ENCODE measurements at places on chromosomes 4 and X.

GRCh38 chr4:157204634-157205244 is 15.8 kb upstream of the GRIA2 start:
- DNase-seq, result peak; percentile 10

GRCh38 chr4:155529272-155529671 is 137.4 kb upstream of the GUCY1A1 start:
- DNase-seq, result no peak

DNA sequence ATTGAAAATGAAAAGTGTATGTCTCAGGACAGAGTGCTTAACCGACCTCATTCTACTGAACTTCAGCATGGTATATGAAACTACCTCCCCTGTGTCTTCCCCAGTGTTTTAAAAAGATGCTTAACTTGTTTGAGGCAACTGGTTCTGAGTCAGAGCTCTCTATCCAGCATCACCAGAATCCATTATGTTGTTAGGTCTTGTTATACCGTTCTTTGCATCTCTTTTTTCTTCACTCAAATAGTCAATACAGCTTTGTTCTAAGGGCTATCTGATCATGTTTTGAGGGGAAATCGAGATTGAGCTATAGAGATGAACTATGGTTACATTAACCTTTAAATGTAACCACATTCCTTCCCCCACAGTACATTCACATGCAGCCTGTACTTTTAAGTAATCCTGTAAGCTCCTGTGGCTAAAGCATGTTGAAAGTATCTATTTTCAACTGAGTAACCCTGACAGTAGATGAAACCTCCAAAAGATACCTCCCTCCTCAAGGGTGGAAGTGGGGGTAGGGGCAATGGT is 514.4 kb downstream of the RPA4 start:
- no peak for DNase-seq

DNA sequence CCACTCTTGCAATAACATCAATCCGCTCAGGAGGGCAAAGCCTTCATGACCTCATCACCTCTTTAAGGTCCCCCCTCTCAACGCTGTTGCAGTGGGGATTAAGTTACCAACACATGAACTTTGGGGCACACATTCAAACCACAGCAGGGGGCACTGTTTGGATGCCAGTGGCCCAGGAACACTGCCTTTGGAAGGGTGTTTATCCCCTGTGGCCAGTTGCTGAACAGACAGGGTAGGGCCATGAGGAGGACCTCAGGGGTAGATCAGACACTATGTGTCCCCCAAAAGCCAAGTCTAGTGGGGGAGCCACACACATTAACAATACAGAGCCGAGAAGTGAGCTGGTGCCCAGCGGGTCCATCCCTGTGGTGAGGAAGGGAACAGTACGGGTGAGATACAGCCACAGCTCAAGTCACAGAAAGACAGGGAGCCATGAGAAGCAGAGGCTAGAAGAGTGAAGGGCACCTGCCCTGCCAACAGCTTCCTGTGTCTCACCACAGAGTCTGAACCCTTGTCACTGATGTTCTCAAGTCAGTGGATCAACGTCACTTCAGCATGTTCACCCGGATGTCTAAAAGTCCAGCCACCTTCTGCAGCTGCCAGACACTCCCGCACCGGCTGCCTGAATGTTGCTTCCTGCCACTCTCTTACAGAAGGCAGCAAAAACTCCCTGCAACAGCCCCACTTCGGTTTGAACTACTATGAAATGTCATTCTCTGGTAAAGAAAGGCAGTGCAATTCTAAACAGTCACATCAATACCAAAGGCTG is 19.9 kb upstream of the MXD4 start:
- DNase-seq, result no peak

- peak; percentile 7 for DNase-seq
Measured at GRCh38 chr4:160143574-160143973, 1040.7 kb downstream of the RAPGEF2 start.

GRCh38 chrX:82658492-82658891 is 849.6 kb upstream of the POU3F4 start:
- DNase-seq, result peak; percentile 65

DNA sequence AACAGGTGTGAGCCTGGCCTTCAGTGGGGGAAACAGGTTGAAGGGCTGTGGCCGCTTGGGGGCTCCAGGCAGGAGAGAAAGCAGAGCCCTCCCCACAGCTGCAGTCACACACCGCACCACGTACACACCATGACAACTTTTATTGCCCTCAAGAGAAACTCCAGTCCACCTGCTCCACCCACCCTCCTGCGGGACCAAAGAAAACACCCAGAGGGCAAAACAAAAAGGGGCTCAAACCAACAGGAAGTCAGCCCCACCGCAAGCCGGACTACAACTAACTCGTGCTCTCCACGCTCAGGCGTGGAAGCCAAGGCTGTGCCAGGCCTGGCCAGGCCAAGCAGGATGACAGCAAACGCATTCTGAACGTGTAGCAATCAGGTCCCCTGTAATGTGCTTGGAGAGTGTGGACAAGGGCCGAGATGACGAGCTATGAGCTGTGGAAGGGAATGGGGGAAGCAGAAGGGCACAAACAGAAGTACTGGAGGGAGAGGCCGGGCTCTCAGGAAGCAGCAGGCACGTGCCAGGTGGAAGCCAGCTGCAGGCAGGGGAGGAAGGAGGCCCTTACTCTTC is 12.7 kb downstream of the SLC6A8 start:
- DNase-seq, result no peak

DNA sequence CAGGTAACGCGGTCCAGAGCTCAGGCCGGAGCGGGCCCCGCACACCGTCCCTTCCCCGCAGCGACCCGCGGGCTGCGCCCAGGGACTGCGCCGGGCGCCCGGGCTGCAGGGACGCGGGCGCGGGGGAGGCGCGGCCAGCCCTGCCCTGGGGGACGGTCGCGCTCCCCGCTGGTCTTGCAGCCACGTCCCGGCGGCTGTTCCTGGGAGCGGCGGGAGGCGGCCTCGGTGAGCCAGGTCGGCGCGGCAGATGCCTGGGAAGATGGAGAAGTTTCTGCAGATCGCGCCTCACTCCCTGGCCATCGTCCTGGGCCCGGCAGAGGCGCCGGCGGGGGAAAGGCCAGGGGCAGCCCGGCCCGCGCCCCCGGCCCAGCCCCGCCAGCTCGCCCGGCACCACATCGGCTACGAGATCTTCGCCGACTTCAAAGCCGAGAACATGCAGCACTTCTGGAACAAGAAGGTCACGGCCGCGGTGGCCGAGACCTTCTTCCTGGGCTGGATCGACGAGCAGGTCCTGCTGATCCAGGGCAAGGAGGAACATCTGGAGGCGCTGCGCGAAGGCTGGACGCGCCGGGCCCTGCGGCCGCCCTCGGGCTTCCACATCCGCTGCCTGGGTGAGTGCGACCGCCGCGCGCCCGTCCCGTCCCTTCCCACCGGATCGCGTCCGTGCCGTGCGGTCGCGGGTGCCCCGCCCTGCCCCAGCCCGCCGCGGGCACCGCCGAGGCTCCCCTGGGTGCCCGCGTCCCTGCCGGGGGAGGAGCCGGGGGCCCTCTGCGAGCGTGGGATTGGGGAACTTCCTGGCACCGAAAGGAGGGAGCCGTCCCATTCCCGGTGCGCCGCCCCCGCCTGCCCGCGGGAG is 107.4 kb upstream of the STOX2 start:
- peak; percentile 20 for DNase-seq

- no peak for DNase-seq
Measured at GRCh38 chr4:124635331-124635730, 77.2 kb downstream of the ANKRD50 start.

GRCh38 chrX:53190363-53190960 is 34.5 kb downstream of the KDM5C start:
- DNase-seq, result peak; percentile 13

GRCh38 chr4:86928400-86929255 is 6.2 kb upstream of the AFF1 start:
- DNase-seq, result no peak

- DNase-seq, result no peak
Measured at GRCh38 chrX:71872542-71873458, 37.8 kb upstream of the NHSL2 start.

DNA sequence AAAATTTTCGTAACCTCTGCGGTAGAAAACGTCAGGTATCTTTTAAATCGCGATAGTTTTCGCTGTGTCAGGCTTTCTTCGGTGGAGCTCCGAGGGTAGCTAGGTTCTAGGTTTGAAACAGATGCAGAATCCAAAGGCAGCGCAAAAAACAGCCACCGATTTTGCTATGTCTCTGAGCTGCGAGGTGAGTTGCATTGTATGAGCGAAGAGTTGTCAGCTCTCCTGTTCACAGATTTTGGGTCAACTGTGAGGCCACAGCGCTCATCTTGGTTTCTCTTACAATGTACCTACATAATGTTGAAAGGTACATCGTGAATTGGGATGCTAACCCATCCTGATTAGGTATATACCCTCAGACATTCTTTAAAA is 486 bp downstream of the CLCN3 start:
- peak; percentile 40 for DNase-seq

- DNase-seq, result no peak
Measured at GRCh38 chr4:138051157-138051556, 191.0 kb downstream of the SLC7A11 start.

- DNase-seq, result no peak
Measured at GRCh38 chr4:159545556-159545955, 442.7 kb downstream of the RAPGEF2 start.

- DNase-seq, result no peak
Measured at GRCh38 chrX:109378281-109378680, 103.6 kb downstream of the GUCY2F start.

DNA sequence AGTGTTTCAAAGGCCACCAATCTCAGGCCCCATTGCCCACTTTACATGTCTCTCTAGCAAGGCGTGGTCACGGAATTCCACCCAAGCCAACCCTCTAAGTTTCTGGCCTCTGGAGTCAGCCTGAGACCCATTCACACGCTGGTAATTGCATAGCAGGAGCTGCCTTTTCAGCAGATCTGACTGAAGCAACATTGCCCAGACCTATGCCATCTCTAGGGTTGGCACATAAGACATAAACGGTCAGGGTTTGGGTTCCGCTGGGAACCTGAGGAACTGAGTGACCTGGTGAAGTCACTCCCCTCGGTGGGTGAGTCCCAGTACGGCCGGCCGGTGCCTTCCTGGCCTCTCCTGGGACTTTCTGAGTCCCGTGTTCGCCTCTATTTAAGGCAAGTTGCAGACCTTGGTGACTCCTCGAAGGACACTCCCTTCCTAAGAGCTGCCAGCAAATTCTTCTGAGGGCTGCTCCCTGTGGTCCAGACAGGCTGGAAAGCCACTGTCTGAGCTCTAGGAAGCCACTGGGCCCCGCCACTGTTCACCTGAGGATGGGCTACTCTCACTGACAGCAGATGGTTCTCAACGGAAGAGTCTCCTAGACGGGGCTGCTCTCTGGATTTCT is 15.9 kb downstream of the CTAG1A start:
- no peak for DNase-seq

DNA sequence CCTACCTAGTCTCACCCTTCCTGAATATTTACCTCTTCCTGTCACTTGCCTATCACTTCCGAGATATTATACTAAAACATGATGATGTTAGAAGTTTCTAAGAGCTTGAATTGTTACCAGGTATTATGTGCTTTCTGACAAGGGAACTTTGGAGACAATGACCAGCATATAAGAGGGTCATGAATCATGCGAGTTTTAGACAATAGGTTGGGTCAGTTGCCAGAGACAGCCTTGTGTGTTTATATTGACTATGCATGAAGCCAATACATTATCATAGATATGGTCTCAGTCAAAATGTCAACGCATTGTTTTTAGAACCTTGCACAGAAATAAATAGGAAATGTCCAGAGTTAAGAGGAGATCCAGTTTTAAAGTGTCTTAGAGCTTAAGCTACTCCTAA is 116.8 kb downstream of the KLHL4 start:
- DNase-seq, result no peak

- DNase-seq, result no peak
Measured at GRCh38 chr4:7852568-7853185, 87.0 kb downstream of the AFAP1 start.

DNA sequence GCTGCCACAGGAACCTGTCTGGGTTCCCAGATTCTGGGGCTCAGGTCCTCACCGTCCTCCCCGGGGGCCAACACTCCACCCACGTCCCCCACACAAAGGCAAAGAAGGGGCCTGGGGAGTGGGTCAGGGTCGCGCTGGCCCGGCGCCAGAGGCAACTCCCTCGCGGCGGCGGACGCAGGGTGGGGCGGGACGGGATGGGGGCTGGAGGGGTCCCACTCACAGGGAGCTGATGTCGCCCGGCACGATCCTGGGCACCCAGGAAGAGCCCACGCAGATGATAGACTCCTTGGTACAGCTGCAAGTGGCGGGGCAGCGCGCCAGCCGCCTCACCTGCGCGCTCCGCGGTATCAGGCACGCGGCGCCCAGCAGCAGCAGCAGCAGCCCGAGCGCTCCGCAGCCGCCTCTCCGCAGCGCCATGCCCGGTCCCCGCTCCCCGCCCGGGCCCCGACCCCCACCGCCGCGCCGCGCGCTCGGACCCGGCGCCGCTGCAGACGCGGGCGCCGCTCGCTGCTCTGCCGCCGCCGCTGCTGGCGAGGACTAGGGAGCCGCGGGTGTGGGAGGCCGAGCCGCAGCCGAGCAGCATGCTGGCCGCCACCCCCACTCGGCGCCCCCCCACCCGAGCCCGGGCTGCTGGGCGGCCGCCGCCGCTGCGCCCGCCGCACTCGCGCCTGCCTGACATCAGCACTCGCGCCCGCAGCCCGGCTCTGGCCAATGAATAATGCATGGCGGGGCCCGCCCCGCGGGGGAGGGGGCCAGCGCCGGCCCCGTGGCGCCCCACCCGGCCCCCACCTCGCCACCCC is at the start of gene LGI2:
LGI2 (minus strand) TSS at position 670 of the 800 bp plus-strand sequence; CDS start at position 417, 253 bp downstream.
- DNase-seq, result peak; percentile 72

GRCh38 chr4:76023389-76023788 is at the start of gene CXCL10:
CXCL10 (minus strand) TSS chr4:76023497; CDS start chr4:76023431, 66 bp downstream.
- no peak for DNase-seq

DNA sequence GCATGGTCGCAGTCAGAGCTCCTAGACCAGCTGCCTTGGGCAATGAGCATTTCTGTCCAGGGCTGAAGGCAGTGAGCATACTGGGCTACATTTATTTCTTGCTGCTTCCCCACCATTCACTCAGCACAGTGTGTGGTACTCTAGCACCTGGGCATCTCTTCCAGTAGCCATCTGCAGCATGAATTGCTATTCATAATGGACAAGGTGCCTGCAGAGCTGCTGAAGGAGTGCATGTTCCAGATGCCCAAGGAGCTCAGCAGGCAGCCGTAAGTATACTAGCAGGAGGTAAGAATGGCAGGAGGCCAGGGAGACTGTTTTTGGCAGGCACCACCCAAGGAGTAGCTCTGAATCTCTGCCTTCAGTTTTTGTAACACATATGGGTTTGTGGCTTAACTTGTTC is 110.4 kb upstream of the RXFP1 start:
- peak; percentile 92 for DNase-seq

- DNase-seq, result no peak
Measured at GRCh38 chr4:33107814-33108213, 2387.6 kb downstream of the PCDH7 start.

GRCh38 chrX:48522291-48522690 is 683 bp downstream of the EBP start:
- DNase-seq, result peak; percentile 20

- peak; percentile 90 for DNase-seq
Measured at GRCh38 chrX:16882702-16883486, 12.7 kb upstream of the RBBP7 start.

- peak; percentile 93 for DNase-seq
Measured at GRCh38 chrX:143306991-143307937, 210.0 kb downstream of the SPANXN3 start.

- no peak for DNase-seq
Measured at GRCh38 chr4:103867311-103867710, 147.5 kb upstream of the TACR3 start.

GRCh38 chr4:25129917-25130316 is 30.3 kb downstream of the SEPSECS start:
- no peak for DNase-seq

Data from NCI-H69 (cell line).